Activated T-cell treated with anti-CD3 and anti-CD28 coated beads, Interleukin-2, amount 50 U/mL, for 48 hours (primary cell): ENCODE measurements at places on chromosomes 1 and 21.

DNA sequence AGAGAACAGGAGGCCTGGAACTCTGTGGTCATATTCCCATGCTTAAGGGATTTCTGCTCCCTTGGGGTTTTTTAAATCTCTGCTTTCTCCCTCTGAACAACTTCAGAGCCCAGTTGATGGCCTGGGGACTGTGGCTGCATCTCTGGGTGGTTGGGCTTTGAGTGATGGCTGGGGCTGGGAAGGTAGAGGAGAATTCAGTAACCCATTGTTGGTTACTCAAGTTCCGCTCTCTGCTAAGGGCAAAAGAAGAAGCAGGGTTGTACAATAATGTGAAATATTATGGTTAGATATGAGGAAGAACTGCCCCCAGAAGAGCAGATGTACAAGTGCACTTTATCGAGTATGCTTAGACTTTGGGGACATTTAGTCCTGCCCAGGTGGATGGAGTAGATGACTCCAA lies 72.1 kb upstream of the CNTN2 start:
- no peak for DNase-seq

GRCh38 chr1:35298464-35298863 lies 30.0 kb downstream of the ZMYM4 start:
- peak; percentile 26 for DNase-seq

- peak; percentile 42 for DNase-seq
Measured at GRCh38 chr21:34845521-34846451, 177.0 kb downstream of the CLIC6 start.

- DNase-seq, result no peak
Measured at GRCh38 chr1:230979389-230979716, 459 bp downstream of the ARV1 start.

DNA sequence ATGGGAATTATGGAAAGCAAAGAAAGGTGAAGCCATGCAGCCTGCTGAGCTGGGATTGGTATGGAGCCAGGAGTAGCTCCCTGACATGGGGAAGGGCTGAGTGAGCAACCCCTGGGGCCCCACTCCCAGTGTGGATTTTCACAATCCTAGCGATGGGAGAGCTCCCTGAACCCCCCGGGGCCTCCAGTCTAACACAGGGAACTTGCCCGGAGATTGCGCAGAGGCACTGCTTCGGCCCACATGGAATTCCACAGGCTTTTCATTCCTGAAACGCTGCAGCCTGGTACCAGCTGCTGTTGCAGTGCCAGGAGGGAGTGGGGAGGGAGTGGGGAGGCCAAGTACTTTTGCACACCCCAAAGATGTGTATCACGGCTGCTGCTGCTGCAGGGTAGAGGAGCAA lies 110.4 kb upstream of the C21orf91 start:
- no peak for DNase-seq

DNA sequence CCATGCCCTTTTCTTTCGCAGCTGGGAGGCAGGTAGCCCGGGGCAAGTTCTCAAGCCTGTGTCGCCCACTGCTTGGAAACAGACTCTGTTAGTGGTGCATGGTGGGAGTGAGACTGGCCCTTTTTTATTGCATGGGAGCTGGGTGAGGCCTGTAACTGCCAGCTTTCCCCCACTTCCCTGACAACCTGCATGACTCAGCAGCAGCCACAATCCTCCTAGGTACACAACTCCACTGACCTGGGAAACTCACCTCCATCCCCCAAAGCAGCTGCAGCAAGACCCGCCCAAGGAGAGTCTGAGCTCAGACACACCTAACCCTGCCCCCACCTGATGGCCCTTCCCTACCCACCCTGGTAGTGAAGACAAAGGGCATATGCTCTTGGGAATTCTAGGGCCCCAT lies 25.8 kb downstream of the PIGP start:
- DNase-seq, result no peak
